ENCODE measurements at places on chromosomes 1 and 21. TPM values are rescaled to one million over a fixed set of nuclear protein-coding genes. Genes with fewer than 3 reads are reported as not detected.

DNA sequence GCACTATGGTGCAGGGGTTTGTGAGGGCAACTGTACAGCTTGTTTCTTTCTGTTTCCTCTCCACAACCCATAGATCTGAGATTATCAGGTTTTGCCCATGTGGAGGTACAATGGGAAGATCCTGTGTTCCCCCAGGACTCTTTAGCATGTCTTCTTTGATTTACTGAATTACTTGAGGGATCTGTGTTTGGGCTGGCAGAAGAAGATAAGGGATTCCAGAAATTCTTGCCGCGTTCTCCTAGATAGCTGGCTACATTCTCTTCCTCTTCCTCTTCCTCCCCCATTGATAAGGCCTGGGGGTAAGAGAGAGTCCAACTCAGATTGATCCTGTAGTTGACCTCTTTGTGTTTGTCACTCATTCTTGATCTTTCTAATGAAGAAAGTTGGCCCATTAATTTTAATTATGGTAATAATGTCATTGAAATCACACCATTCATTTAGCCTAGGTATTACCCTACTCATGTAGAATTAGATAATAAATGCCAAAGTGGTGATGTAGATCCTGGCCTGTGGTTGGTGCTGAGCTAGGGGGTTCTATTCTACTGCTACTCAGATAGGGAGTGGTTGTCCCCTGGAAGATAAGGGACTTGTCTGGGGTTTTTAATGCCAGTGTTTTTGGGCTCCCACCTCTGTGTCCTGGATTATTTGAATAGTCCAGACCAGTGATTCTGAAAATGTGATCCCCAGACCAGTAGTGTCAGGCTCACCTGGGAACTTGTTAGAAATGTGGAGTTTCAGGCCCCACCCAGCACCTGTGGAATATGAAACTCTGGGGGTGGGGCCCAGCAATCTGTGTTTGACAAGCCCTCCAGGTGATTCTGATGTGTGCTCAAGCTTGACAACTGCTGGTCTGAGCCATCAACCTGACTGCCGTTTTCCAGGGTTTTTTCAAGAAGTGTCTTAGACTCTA, 122.2 kb downstream of the NOS1AP start:
- H3K27me3 ChIP-seq = no peaks in the 10 kb centered on the region
- no peak overlapping the region for H3K4me3 ChIP-seq
- peaks cover 2% of the 10 kb centered on the region for H3K36me3 ChIP-seq
- peaks cover 25% of the 10 kb centered on the region for H3K4me1 ChIP-seq
- no peak for DNase-seq

The TMEM52 gene
- 15.0 TPM for total RNA-seq

DNA sequence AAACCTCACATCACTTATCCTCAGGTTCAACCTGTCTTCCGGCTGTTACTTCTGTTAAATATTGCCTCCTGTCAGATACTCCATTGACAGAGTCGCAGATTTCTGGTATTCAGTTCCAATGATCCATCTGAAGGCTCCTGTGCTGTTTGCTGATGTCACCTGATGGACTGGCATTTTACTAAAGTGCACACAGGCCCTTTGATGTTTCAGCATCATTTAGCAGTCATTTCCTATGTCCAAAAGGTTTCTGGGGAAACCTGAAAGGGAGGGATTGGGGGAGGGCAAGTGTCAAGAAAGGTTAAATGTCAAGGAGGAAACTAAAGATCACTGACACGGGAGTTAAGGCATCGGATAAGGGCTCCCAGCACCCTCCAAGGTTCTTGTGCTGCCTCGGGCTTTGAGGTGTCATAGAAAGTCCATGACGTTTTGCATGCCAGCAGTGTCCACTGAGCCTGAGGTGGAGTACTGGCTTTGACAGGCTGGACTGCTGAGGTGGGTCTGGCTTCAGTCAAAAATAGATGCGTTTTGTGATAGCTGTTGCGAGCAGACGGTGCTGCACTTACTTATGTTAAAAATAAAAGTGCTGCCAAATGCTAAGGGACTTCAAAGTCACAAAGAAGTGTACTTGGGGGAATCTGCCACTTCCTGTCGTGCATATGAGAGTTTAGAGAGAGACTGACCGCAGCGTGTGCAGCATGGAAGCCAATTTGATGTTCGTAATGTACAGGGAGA, 30.8 kb downstream of the XCL2 start:
- no peaks in the 10 kb centered on the region for H3K36me3 ChIP-seq
- H3K4me1 ChIP-seq = peaks cover 13% of the 10 kb centered on the region
- no peak overlapping the region for H3K27ac ChIP-seq

The PRDM16 gene
- 1.1 TPM for total RNA-seq

All from WTC11 (cell line).